ENCODE measurements at places on chromosomes 2 and 18.

DNA sequence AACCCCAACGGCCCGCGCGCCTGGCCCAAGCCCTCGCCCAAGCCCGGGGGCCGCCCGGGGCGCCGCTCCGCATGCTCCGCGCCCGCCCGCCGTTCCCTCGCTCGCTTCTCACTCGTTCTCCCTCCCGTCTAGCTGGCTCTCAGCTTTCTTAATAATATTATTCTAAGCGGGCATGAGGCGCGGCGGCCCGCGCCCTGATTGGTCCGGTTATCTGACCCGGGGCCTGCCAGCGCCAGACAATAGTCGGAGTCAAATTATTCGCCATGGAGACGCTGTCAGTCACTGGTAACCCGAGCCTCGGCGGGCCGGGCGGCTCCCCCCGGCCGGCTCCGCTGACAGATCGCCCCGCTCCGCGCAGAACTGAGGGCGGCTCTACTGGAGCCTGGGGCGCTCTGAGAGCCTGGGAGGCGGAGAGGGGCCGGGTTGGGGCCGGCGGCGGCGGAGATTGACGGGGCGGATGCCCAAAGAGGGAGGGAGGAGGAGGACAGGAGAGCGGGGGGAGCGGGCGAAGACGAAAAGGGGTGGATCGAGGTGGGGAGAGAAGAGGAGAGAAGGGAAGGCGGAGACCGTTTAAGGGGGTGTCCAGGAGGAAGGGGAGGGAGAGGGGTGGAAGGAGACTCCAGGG is at the start of gene SIX2:
Gene SIX2 (minus strand): TSS at position 150 of the 625 bp plus-strand sequence. CDS start 342 bp downstream, outside the sequence.
- peak; percentile 77 for DNase-seq

DNA sequence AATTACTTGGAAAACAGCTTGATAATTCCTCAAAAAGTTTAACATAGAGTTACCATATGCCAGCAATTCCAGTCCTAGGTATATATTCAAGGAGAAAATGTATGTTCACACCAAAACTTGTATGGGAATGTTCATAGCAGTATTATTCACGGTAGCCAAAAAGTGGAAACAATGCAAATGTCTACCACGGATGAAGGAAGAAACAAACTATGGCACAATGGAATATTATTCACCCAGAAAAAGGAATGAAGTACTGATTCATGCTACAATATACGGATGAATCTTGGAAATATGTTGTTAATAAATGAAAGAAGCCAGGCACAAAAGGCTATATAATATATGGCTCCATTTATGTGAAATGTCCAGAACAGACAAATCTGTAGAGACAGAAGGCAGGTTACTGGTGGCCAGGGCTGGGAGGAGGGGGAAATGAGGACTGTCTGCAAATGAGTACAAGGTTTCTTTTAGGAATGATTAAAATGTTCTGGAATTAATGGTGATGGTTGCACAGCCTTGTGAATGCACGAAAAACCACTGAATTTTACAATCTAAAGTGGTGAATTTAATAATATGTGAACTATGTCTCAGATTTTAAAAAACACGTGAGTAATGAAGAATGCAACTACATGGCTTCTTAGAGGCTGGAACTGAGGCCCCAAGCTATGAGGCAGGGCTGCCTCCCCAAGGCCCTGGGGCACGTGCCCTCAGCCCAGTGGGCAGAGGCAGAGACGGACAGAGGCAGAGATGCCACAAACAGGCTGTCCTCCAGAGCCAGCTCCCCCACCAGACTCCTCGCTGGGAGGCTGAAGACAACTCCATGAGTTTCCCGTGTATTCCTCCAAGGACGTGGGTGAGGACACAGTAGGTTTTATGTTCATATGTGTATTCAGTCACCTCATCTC is 5.0 kb downstream of the LIMS2 start:
- DNase-seq: no peak

DNA sequence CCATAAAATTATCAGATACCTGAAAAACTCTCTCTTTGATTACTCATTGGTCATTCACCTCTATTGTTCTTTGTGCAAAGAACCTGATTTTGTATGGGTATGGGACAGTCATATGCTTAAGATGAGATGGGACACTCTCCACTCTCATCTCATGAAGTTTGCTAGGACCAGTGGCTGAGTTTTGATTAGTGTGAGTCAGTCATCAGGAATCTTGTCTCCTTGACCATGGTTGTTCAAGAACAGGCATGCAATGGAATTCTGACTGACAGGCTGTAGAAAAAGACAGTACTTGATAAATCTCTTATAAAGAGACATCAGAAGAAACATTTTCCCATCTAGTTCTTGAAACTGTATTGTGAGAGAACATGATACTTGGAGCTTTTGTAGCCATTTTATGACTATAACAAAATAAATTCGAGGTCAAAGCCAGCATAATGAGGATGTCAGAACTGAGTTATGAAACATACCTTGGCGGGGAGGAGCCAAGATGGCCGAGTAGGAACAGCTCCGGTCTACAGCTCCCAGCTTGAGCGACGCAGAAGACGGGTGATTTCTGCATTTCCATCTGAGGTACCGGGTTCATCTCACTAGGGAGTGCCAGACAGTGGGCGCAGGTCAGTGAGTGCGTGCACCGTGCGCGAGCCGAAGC is 367.0 kb downstream of the NR4A2 start:
- no peak for DNase-seq

DNA sequence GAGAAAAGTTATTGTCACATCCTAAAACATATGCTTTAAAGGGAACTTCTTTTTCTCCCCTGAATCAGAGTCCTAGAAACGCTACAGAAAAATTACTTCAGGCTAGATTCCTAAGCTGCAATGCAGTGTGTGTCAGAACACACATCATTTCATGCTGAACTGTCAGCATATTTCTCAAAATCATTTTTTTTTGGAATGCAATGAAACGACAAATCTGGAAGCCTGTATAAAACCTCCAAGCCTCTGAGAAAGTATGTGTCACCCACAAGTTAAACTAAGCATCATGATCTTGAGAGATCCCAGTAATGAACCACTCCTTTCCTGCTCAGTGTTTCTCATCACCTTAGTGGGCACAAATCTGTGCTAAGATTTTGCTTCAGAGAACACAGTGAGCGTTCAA is 276.2 kb downstream of the ZNF521 start:
- no peak for DNase-seq

GRCh38 chr2:170770008-170770605 is at the start of gene ERICH2:
ERICH2 (plus strand) TSS chr2:170770378; CDS start chr2:170770682, 304 bp downstream.
- DNase-seq: peak; percentile 73

- peak; percentile 33 for DNase-seq
These were observed 182.3 kb downstream of the RDH14 start for GRCh38 chr2:18378020-18378653.

- peak; percentile 86 for DNase-seq
These were observed 21.0 kb upstream of the PTMA start for GRCh38 chr2:231687133-231687852.

DNA sequence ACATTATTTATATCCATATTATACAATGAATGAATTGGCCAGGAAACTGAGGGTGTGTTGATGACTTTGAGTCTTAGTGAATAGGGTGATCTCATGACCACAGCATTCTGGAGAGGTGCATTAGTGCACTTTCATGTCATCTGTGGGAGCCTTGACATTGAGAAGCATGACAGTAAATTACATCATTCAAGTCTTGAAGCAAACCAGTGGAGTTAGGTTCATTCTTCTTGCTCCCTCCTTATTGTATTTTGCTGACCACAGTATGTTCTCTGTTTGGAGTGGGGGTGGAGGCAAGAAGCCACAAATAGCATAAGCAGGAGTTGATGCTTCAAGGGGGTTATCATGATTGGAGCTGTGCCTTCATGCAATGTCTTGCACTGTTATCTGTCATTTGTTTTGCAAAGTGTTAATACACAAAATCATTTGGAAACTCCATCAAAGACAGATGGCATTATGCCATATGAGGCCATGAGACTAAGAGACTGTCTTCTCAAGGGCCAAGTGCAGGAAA is 680.2 kb downstream of the NYAP2 start:
- DNase-seq: no peak

DNA sequence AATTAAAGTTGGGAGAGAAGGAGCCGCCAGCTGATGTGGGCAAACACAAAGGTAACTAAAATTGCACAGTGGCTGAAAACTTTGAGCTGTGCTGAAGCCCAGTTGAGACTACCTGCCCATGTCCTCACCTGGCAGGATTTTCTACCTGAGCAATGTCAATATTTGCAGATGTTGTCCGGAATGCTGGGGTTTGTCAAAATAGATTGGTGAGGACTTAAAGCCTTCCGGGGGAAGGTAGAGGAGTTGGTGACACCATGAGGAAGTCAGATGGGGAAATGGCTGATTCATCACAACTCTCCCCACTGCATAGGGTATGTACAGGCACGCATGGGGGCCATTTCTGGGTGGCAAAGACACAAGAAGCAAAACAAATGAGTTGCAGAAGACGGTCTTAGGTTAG is 114.9 kb downstream of the ALK start:
- no peak for DNase-seq

All from GM13977 (cell line).